DMS 273 treated with DMSO at 0.1 percent for 48 hours (cell line): ENCODE measurements at places on chromosomes 16 and 17.

- DNase-seq: no peak
These were observed 38.2 kb downstream of the PRPSAP2 start for GRCh38 chr17:18896146-18896545.

DNA sequence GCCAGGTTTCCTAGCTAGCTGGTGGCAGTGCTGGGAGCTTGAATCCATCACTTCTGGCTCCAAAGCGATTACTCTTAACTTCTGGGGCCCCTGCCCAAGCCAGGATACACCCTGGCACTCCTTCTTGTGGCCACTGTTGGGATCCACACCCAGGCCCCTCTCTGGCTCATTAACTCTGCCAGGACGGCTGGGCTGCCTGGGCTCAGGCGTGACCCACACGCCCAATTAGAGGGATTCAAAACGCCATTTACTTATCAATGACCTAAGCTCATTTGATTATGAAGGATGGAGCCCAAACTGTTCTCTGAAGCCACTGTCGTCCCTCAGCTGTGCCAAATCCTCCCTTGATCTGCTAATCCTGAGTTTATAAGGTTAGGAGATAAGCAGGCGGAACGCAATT lies 79.7 kb upstream of the BRD7 start:
- DNase-seq: no peak

GRCh38 chr16:9929313-9929712 lies 252.9 kb downstream of the GRIN2A start:
- no peak for DNase-seq

DNA sequence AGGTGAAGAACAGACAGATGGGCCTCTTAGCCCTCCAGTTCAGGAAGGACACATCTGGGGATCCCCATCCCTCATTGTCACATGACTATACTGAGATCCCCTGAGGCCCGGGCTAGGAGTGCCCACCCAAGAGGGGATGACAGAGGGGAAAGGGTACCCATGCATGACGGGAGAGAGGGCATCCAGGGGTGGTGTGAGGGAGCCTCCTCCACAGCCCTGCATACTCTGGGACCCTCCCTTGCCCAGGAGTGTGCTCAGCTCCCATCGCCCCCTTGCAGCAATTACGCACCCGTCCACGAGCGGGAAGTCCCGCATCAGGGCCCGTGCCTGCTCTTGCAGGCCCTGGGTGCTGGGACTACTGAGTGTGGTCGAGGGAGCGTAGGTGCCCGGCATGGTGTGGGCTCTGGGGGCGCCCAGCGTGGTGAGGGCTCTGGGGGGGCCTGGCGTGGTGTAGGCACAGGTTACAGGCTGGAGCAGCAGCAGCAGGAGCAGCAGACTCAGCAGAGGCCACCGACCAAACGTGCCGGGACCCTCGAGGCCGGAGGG lies 6.5 kb downstream of the DPEP2 start:
- no peak for DNase-seq

DNA sequence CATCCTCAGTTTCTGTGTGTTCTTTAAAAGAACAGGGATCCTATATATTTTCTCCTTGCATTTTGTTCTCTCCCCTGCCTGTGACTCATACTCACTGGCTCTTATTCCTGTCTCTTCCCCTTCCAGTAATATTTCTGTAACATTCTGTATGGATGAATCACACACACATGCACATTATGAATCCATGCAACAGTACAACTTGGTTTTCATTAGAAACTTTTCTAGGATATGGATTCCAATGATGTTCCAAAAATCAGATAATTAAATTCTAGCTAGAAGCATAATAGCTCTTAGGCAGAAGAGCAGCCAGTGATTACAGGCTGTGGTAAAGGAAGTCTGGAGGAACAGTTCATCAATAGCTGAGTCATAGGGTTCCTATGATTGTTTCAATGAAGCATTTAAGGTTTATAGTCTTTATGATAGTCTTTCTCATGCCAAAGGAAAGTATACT lies 119.6 kb upstream of the PMFBP1 start:
- no peak for DNase-seq
